ENCODE measurements at places on chromosomes 13 and 19.

DNA sequence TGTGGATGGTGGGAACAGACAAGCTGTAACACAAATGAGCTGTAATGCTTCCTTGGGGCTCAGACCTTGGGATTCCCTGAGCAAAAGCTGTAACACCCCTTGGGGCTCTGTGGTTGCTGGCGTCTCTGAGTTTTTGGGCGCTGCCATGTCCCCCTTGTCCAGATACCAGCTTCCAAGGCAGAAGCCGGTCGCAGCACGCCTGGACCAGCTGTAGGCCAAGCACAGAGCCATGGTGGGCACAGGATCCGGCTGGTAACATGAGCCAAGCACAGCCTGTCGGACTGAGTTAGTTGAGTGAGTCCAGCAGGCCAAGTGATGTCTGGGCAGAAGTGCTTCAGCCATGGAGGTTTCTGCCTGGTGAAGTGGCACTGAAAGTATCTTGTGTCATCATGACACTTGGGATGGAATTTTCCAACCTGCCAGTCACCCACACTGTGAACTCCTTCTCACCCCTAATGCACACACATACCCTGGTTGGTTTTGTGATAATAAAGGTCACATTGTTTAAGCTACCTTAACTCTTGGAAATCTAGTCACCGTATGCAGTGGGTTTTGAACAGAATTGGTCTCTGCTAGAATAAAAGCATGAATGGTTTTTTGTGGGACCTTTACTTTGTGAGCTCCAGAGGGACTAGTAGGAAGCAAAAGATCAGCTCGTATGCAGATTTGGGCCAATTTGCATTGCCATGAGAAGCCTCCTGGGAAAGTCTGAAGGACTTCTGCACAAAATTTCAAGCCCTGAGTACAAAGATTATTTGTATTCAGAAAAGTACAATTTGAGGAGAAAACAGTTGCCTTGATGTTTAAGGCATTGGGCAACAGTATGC is 7.0 kb upstream of the ZNF17 start:
- no peak for DNase-seq

GRCh38 chr19:3619631-3620012 is 7.0 kb downstream of the CACTIN start:
- no peak for DNase-seq

GRCh38 chr19:38035515-38036495 is 128.8 kb downstream of the SIPA1L3 start:
- DNase-seq = no peak

GRCh38 chr13:113854238-113855011 is 9.5 kb downstream of the GAS6 start:
- peak; percentile 42 for DNase-seq

GRCh38 chr13:93318534-93319254 is 92.1 kb downstream of the GPC6 start:
- DNase-seq = peak; percentile 27

DNA sequence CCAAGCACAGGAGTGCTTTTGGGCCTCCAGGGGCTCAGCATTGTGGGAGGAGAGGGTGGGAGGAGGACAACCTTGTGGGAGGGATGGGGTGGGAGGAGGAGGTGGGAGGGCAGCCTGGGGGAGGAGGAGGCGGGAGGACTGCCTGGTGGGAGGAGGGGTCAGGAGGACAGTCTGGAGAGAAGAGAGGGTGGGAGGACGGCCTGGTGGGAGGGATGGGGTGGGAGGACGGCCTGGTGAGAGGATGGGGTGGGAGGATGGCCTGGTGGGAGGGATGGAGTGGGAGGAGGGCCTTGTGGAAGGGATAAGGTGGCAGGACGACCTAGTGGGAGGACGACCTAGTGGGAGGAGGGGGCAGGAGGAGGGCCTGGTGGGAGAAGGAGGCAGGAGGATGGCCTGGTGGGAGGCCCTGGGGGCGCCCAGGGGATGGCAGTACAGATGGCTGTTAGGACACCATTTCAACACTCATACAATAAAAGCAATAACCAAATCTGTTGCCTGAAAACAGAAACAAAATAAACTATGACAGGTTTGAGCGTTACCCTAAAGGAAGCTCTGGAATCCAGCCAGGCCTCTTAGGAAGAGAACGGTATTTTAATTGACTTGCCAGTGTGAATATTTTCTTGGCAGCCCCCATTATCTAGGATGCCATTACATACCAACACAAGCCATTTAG is 63.7 kb downstream of the CRYL1 start:
- DNase-seq = no peak

GRCh38 chr13:30255696-30256095 is 51.7 kb downstream of the KATNAL1 start:
- no peak for DNase-seq
